ENCODE measurements at places on chromosomes 13 and 19.

- DNase-seq, result no peak
Observed at GRCh38 chr13:65592731-65593130, 1637.4 kb downstream of the PCDH9 start.

GRCh38 chr19:14004619-14005348, 1.3 kb downstream of the RFX1 start:
- no peak for DNase-seq

- peak; percentile 88 for DNase-seq
Observed at GRCh38 chr19:14030997-14031718, 404 bp upstream of the IL27RA start.

DNA sequence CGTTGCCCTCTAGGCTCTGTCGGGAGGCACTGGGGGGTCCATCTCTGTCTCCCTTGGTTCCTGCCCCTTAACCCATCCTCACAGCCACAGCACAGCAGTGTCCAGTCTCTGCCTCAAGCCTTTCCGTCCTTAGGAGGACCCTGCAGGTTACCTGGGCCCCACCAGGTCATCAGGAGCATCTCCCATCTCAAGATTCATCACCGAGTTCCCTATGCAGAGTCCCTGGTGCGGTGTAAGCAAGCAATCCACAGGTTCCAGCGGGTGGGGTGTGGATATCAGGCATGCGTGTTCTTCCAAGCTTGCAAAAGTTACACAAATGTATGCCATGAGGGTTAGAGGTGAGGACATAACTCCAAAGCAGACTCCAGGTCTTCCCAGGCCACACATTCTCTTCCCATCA, 20.9 kb upstream of the GAS6 start:
- DNase-seq, result no peak

- no peak for DNase-seq
Observed at GRCh38 chr19:41955521-41955920, 3.6 kb downstream of the RABAC1 start.

GRCh38 chr19:11530432-11530831, 1.5 kb upstream of the ECSIT start:
- peak; percentile 19 for DNase-seq

GRCh38 chr19:38513762-38514167, 80.3 kb downstream of the RYR1 start:
- peak; percentile 21 for DNase-seq

DNA sequence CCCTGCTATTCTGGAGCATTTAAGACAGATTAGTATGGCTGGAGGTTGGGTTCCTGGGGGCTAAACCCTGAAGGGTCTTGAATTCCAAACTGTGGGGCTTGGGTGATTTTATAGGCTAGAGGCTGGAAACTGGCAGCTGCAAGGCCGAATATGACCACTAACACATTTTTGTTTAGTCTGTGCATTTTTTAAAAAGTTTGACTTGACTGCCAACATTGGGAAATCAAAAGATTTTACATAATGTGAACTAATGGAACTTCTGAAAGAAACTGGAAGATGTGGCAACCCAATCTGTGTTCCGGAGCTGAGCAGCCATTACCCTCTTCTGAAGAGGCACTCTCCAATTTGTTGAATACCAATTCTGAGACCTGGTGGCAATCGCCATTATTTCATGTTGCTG, 5.1 kb downstream of the ZNF784 start:
- no peak for DNase-seq

DNA sequence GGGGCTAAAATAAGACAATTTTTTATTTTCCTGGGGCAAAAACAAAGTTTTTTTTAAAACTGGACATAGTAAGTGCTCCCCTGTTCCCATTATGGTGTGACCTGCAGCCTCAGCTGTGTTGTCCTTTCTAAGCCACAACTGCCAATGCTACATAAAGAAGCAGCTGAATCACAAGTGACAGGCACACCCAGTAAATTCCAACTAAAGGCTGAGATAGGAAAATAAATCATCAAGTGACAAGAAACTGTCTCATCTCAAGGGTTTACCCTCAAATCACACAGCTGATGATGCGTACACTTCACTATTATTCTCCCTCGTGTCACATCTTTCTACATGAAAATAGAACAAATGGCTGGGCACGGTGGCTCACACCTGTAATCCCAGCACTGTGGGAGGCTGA, 28.7 kb downstream of the STK24 start:
- DNase-seq, result no peak

GRCh38 chr13:64369121-64369520, 2861.0 kb downstream of the PCDH9 start:
- DNase-seq, result no peak

DNA sequence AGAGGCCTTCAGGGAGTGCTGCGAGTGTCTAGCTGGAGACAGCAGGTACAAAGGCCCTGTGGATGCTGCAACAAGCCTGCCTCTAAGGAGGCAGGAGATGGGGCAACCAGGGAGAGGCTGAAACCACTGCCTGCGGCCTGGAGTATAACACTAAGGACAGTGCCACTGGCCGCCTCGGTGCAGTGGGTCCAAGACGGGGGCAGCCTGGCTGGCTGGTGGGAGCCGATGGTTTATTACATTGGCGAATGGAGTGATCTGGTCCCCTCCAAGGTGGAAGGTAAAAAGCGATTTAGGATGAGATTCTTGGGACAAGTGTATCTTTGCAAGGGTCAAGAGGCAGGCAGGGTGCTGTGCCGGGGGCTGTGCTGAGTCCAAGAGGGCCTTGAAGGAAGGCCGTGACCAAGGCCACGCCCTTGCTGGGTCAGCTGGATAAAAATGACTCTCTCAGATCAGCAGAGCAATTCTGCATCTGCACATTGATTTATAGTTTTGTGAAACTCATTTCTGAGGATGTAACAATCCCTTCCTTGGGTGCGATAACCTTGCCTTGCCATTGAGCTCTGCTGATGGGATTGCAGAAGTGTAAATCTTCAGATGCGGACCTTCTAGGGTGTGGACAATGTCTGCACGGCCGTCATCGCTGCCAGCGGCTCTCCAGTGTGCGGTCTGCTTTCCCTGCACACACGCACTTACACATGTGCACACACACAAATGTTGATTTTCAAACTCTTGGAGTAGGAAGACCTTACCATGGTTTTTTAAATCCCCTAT, 6.0 kb downstream of the TMEM255B start:
- DNase-seq, result no peak

DNA sequence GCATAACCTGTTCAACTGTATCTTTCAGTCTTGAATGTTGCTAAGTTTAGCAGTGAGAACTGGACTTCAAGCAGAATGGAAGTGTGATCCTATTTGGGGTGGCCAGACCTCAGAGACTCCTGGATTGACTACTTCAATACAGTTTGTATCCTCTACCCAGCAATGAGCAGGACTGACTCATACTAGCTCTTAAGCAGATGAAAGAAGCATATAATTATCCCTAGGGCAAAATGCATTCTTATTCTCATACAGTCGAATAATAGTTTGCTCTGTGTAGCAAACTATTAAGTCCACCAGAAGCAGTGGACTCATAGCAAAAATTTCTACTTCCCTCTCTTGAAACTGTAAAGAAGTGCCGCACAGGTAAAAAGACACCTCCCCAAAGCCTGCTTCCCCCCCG, 46.4 kb upstream of the FAM216B start:
- DNase-seq, result no peak

GRCh38 chr19:977058-977464, 7.1 kb upstream of the WDR18 start:
- no peak for DNase-seq

- no peak for DNase-seq
Observed at GRCh38 chr13:114061744-114062143, 70.7 kb downstream of the RASA3 start.

GRCh38 chr19:56991912-56992311, 127.9 kb upstream of the USP29 start:
- no peak for DNase-seq

DNA sequence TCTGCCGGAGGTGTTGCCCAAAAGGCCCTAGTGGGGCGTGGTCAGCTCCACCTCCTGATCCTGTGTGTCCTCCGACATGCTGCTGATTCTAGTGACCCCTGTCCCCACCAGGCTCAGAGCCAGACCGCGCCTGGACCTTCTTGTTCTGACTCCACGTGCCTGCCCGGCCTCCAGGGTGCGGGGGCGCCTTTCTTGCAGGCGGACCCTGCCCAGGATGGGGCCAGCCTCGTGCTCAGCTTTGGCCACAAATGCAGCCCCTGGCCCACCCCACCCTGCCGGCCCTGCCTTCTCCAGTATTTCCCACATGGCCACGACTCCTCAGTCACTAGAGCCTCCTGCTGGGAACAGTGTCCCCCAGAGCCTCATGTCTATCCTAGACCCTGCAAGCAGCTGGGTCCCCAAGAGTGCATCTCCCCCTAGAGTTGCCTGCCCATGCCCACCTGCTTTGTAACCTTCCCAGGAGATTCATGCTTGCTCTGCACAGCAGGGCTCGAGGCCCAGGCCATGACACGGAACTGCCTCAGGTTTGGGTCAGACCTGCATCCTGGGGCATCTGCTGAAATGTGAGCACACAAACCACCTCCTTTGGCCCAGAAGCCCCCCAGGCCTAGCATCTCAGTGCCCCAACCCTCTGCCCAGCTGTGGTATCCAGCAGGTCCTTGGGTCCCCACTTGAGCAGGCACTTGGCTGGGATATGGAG, 27.0 kb downstream of the TMEM161A start:
- no peak for DNase-seq

GRCh38 chr19:51784922-51785690, 9.9 kb upstream of the FPR3 start:
- no peak for DNase-seq

- DNase-seq, result no peak
Observed at GRCh38 chr13:51858433-51859247, 3.1 kb upstream of the CCDC70 start.

DNA sequence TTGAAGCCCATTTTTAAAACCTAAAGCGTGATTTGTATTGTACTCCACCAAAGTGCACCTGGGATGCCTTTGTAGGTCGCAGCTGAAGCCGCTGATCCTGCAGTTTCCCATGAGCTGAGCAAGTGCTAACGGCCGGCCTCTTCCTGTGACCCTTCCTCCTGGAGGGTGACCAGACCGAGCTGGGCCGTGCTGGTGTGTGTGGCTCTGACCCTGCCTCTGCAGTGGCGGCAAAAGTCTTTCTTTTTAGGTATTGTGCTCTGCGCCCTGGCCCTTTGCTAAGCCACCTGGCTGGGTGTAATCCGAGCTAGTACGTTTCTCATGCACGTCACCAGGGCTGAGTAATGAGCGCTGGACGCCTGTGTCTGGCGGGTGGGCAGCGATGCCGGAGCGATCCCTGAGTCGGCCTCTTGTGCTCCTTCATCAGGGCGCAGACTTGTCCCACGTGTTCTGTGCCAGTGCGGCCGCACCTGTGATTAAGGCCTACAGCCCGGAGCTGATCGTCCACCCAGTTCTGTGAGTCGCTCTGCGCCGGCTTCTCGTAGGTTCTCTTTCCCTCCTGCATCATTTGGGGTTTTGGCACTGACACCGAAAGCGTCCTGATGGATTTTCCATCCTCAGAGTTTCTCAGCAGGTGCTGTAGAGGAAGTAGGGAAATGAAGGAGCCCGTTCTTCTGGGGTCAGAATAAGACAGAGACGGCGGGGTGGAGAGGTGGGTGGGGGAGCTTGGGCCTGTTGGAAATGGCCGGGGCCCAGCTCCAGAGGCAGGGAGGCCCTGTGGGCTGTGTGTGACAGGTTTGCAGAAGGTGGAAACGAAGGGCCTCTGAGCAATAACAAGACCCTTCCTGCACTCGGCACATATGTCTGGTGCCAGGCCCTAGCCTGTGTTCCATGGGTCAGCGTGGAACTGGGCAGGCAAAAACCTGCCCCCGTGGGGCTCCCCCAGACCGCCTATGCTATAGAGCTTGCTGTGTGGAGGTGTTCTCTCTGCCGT, 9.7 kb downstream of the NAXD start:
- DNase-seq, result no peak

DNA sequence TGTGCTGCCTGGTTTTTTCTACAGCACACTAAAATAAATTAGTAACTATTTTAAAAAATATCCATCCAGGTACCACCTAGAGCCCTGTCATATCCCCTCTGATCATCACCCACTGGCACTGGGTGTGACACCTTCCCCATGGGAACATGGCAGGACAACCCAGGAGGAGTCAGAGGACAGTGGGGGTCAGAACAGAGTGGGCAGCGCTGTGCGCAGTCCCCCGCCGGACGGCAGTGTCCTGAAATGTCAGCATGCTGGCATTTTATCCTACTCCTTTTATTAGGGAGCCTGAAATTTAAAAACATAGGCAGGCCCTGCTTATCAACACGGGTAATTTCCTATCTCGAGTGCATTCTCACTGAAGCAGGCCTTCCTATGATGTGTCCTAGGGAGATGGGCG, 42.1 kb upstream of the GAS6 start:
- DNase-seq, result no peak

DNA sequence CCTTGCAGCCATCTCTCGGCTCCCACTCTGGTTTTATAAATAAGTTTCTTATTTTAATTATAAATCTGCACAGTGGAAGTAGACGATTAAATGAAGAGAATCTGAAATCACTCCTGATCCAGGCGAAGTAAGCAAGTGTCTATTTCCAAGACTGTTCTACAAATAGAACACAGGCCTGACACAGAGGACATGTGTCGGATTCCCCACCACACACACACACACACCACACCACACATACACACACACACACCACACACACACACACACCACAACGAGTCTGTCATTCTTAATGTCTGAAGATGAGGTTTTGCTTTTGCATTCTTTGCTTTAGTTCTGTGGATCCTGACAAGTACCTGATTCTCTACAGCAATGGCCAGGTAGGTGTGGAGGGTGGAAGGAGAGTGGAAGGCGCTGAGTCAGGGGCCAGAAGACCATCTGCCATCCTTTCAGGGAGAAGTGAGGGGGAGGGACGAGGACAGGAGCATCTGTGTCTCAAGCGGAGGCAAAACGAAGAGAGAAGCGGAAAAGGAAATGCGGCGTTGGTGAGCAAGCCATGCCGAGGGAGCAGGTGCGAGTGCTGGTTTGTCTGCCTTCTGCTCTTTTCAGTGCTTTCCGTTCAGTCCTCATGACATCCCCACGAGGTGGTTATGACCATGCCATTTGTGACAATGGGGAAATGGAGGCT, 110.2 kb downstream of the TEX26 start:
- DNase-seq, result peak; percentile 27

DNA sequence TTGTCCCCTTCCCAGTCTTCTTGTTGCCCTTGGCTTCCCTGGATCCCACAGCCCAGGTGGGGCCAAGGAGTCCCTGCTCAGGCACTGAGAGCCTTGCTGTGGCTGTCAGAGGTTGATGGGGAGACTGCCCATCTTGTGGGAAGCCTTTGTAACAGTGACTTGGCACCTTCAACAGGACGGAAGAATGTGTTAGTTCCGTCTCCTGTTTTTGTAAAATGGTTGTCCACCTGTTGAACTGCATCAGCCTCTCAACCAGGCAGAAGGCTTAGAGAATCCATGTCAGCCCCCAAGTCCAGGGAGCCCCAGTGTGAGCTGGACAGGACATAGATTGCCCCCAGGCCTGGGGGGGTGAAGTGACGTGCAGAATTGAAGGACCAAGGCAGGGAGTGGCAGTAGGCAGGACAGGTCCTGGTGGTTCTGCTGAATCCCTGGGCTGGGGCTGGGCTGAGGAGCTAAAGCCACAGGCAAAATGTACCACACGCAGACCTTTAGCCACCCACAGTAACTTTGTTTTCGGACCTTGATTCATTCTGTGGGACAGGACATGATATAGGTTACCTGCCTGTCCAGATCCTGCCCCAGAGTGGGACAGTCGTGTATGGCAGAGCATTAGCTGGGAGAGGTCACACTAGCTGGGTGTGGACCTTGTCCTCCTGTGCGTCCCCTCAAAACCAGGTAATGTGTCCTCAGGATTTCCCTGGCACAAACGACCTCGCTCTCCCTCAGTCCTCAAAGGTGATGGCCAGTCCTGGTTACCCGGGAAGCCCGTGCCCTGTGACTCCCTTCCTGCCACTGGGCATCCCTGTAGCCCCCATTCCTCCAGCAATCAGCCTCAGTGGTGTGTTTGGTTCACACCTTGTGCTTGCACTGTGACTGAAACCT, 47.0 kb downstream of the GATAD2A start:
- no peak for DNase-seq

- peak; percentile 85 for DNase-seq
Observed at GRCh38 chr19:35211545-35212230, 16.9 kb downstream of the FAM187B start.
